ENCODE measurements at places on chromosomes 7 and 10.

- no peak for DNase-seq
These were observed 1.0 kb downstream of the OSBPL3 start for GRCh38 chr7:24978843-24979469.

DNA sequence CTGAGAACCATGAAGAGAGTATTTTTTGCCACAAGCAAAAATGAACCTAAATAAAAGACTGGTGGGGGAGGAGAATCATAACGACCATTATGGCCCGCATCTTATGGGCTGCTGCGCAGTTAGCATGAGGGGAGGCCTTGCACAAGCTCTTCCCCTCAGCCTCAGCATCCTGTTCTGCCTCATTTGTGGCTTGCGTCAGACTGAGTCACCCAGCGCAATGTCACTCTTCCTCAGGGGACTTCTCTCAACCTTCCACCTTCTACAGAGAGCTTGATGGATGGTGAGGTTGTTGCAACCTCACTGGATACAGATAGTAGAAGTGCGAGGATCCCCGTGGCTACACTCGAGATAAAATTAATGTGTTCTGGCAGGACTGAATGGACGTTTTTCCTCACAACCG lies 16.8 kb upstream of the GPR15LG start:
- DNase-seq = no peak

DNA sequence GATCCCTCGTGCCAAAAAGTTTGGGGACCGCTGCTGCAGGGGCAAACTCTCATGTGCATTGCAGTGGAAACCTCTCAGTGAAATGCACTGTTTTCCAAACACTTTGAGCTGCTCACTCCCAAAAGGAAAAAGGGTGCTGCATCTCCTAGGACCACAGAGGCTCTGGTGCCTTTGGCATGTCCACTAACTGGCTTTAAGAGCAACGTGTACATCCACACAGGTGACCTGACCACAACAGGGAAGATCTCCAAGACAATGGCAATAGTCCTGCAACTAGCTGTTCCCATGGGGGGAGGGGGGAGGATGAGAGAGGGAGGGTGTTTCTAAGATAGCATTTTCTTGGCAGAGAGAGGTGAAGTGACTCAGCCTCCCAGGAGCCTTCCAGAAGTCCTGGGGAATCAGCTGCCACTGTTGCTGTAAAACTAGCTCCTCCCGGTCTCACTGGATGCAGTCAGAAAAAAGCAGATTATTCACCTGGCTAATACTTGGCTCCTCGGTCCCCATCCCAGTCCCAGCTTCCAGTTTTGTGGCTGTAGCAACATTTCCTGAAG lies 181.7 kb downstream of the HECW1 start:
- DNase-seq = no peak

GRCh38 chr10:9060314-9060713 lies 1005.8 kb downstream of the GATA3 start:
- no peak for DNase-seq

- DNase-seq = no peak
These were observed 61.6 kb downstream of the GRK5 start for GRCh38 chr10:119268871-119269506.

DNA sequence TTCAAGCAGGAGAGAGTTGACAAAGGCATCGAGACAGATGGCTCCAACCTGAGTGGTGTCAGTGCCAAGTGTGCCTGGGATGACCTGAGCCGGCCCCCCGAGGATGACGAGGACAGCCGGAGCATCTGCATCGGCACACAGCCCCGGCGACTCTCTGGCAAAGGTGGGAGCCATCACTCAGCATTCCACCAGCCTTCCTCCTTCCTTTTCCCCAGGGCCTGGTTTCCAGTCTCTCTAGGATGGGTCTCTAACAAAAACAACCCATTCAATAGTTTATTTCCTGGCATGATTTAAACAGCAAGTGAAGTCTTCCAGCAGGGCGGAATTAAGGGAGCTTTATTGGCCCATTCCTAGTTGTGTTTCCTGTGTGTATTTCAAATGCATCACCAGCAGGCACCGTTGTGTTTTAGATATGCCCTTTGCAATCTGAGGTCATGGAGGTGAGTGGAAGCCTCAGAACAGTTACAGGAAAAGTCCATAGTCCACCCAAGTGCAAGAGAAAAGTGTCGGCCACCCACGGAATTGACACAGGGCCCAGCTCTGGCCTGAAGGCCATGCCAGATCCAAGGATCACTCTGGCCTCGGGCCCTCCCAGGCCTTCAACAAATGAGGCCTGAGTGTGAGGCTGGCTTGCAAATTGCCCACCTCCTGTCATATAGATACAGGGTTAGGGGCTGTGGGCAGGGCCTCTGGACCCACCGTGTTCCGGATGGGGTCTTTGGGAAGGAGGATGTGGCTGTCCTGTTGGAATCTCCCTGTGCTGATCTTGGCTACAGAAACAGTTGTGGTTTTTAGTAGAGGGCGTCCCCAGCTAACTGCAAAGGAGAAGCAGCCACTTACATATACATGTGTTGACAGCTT lies 46.9 kb upstream of the TRIM8 start:
- no peak for DNase-seq

DNA sequence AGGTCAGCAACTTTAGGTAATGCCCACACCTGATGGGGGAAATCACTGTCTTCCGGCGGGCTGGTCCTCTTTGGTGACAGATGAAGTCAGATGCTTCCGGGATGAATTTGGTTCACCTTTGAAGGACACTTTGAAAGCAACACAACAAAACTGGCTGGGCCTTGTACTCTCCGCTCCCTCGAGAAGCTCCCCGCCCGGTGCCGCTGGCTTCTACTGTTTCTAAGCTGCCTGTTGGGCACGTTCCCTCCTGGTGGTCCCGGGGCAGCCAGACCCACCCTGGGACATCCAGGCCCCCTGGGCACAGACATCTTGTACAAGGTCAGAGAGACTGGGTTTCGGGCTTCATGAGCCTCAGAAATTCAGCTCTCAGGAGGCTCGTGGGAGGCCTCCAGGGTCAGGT lies 452.3 kb downstream of the DNAJB6 start:
- no peak for DNase-seq

DNA sequence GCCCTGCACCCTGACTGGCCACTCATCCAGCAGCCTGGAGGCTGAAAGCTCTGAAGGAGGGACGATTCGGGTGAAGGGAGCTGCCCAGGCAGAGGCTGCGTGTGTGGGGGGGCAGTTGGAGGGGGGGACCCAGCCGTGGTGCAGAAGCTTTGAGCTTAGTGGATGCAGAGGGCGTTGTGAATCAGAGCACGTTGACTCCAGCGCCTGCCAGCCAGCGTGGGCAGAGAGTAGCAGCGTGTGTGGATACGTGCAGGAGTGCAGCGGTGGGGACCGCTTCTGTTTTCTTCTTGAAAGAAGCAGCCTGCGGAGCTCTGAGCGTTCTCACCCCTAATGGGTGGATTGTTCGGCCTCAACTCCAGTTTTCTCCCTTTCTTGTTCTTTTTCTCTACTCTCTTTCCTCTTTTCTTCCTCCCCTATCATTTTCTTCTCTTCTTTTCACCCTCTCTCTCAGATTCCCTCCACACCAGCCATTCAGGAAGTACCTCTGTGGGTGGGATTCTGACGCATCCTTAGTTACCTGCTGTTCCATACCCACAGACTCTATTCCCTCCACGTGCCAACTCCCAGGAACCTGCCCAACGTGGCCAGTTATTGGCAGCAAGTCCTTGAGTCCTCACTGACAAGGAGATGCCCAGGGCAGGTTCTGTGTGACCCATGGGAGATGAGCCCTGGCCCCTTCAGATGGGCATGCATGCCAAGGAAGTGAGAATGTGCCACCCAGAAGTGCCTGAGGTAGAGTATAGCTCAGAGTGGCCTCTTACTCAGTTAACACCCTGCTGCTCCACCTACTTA lies 47.4 kb downstream of the SORCS3 start:
- DNase-seq = no peak

DNA sequence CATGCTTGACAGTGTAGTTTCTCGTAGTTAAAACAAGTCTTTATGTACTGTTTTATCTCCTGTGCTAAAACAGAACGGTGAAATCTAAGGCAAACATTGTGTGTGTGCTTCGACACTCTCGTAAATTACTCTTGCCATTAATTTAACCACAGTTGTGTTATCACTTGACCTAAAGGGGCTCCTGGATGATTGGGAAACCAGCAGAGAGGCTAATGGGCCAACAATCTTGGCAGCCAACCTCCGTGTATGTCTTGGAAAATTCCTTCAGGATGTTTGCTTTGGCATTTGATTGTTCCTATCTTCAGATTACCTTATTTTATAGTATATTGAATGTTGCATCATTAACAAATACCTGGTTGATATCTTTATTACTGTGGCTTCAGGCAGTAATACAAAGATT lies 409.5 kb downstream of the SDK1 start:
- no peak for DNase-seq

GRCh38 chr7:33012364-33012763 lies 50.2 kb downstream of the NT5C3A start:
- no peak for DNase-seq

DNA sequence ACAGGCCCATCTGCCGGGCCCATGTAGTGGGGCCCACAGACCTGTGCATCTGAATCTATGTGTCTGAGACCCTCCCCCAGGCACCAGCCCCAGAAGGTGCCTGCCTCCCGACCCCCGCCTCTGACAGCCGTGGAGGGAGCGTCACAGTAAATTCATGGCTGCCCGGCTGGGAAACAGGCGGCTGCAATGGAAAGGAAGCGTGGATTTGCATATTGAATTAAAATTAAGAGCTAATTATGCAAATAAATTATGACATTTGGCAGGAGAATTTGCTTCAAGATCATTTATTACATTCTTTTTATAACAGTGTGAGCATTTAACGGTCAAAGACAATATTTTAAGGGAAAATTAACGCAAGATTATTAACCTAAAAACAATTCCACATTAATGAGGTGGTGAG lies 92.3 kb downstream of the HIF1AN start:
- DNase-seq = no peak

DNA sequence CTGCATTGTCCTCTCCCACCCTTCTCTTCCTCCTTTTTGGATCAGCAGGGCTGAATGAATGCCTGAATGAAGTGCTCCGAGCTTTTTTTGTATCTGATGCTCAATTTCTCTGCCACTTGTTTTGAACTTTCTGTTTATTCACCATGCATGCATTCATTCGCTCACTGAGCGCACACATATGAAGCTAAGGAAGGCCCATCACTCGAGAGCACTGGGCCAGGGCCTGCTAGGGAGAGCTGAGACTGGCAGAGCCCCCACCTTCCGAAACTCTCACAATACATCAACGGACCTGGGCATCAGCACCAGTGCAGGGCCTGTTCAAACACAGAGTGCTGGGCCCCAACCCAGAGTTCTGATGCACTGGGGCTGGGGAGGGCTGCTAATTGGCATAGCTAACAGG lies 45.7 kb downstream of the RPS24 start:
- DNase-seq = no peak

DNA sequence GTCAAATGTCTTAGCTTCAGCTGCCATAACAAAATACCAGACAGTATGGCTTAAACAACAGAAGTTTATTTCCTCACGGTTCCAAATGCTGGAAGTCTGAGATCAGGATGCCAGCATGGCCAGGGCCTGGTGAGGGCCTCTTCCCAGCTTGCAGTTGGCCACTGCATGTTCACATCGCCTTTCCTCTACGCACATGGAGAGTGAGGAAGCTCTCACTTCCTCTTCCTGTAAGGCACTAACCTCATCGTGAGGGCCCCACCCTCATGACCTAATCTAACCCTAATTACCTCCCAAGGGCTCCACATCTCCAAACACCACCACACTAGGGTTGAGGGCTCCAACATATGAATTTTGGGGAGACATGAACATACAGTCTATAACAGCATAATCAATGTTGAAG lies 14.4 kb downstream of the ZNF33B start:
- no peak for DNase-seq

- DNase-seq = no peak
These were observed 204.0 kb upstream of the AOAH start for GRCh38 chr7:36928311-36928710.

- no peak for DNase-seq
These were observed 19.6 kb upstream of the CNTNAP2 start for GRCh38 chr7:146096994-146097393.

GRCh38 chr7:17236603-17237002 lies 61.8 kb upstream of the AHR start:
- no peak for DNase-seq

GRCh38 chr10:10054466-10054865 lies 963.2 kb upstream of the CELF2 start:
- DNase-seq = peak; percentile 5

- no peak for DNase-seq
These were observed 137.3 kb upstream of the ZMIZ1 start for GRCh38 chr10:78931321-78932053.

GRCh38 chr10:60406182-60406581 lies 16.5 kb upstream of the ANK3 start:
- DNase-seq = no peak

DNA sequence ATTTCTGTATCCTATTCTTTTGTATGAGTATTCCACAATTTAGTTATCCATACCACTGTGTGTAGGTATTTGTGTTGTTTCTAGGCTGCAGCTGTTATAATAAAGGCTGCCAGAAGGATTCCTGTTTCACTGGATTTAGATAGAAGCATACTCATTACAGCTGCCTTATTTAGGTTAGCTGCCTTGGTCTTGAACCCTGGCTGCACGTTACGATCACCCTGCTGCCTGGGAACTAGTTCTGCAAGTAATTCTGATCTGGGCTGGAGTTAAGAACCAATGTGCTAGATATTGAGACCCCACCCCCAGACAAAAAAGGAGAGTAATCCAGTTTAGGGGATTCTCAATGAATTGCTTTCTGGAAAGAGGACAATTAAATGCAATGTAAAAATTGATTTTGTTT lies 43.1 kb downstream of the CCDC71L start:
- no peak for DNase-seq

DNA sequence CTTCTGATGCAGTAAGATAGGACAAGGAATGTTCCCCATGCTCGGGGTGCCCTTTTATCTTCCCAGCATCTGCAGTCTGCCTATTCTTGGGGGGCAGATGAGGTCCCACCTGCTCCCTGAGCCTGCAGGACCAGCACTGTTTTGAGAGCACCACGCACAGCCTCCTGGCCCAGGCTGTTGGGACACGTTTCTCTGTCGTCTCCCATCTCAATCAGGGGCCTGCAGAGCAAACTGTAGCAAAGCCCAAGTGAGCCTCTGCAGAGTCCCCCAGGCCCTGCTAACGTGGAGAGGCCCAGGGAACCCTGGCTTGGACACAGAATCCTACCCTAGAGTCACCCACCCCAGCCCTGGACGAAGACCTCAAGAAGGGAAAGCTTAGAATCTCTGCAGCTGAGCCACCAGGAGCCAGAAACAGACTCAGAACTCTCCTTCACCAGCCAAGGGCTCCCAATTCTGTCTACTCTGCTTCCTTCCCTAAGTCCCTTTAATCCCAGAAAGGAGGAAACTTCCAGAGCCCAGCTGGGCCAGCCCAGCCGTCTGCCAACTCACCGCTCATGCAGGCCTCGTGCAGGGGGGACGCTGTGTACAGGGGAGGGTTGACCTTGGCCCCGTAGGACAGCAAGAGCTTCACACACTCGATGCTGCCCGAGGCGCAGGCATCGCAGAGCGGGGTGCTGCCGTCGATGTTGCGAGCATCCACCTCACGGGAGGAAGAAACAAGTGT lies 15.6 kb downstream of the ASB13 start:
- no peak for DNase-seq

- no peak for DNase-seq
These were observed 5.0 kb upstream of the NFE2L3 start for GRCh38 chr7:26147030-26147429.
